ENCODE measurements at places on chromosomes 7 and 10.

- no peak for DNase-seq
Observed at GRCh38 chr10:9851808-9852207, 1165.9 kb upstream of the CELF2 start.

DNA sequence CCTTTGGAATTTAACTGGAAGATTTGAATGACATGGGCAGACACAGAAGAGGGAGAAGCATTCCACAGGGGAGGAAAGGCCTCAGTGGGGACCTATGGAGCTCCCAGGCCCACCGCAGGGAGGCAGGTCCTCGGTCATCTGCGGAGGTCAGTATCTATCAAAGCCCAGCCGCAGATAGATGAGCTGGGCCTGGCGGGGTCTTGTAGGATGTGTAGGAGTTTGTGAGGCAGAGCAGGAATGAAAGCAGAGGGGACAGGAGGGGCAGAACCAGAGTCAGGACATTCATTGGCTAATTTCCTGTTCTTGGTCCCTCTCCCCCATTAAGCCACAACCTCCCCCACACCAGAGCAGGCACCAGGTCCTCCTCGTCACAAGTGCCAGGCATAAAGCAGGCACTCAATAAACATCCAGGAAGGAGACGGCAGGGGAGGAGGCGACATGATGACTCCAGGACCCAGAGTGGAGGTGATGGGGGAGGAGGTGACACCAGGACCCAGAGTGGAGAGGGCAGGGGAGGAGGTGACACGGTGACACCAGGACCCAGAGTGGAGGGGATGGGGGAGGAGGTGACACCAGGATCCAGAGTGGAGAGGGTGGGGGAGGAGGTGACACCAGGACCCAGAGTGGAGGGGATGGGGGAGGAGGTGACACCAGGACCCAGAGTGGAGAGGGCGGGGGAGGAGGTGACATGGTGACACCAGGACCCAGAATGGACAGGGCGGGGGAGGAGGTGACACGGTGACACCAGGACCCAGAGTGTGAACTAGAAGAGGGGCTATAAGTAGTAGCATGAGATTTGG lies 83.7 kb upstream of the PDGFA start:
- DNase-seq = no peak

DNA sequence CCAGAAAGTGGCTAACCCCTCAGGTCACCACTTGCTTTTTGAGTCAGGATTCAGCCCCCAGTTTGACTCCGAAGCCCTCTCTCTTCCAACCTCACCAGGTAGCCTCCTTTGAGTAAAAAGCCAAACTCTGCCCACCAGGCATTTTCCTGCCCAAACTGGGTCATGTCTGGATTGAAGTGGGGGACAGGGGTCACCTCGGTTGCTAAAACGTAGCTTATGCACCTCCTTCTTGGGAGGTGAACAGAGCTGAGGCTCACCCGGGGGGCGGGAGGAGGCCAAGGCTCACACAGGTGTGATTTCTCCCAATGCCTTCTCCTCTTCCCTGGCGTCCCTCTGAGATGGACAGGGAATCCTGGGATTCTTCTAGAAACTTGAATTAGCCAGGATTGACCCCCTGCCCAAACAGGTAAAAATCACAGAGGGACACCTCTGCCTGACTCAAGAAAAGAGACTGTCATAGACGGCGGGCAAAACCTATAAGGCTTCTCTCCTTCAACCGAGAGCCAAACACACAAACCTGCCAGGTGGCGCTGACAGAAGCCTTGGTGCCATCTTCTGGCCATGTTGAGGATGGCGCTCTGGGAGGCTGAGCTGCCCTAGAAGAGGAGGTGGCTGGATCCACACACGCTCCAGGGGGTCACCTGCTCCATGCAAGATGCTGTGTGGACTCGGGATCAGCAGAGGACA lies 51.6 kb downstream of the PRLHR start:
- DNase-seq = no peak

DNA sequence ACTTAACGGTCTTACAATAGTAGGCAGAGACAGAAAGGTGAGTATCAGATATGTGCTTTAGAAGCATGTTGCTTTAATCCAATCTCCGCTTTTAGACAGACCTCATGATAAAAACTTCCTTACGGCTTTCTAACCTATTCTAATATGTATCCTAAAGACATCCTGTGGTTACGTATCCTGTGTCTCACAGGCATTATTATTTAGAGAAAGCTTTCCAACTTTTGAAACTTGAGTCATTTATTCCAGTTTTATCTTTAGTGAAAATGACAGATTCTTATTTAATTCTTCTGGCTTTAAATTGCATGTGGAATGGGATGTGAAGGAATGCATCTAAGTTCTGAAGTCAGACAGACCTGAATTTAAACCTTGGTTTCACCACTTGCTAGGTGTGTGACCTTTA lies 118.9 kb downstream of the OTUD1 start:
- no peak for DNase-seq

DNA sequence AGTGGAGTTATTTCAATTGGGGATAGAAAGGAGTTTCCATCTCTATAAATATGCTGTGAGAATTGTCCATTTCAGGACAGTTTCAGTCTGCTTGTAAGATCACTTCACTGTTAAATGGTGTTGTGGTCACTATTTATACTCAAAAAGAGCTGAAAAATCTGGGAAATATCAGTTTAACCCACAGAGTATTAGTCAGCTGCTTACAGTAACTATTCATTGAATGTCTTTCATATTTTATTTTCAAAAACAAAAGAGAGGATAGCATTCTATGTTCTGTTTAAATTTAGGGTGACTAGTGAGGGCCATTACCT lies 85.4 kb upstream of the PLXDC2 start:
- DNase-seq = no peak

GRCh38 chr7:73896454-73896853 lies 35.5 kb downstream of the TMEM270 start:
- DNase-seq = no peak

Data from stimulated activated CD4-positive, alpha-beta T cell treated with anti-CD3 and anti-CD28 coated beads, TNF-alpha, amount 100 ng/mL, for 48 hours (primary cell).